ENCODE measurements at places on chromosomes 3 and 15.

DNA sequence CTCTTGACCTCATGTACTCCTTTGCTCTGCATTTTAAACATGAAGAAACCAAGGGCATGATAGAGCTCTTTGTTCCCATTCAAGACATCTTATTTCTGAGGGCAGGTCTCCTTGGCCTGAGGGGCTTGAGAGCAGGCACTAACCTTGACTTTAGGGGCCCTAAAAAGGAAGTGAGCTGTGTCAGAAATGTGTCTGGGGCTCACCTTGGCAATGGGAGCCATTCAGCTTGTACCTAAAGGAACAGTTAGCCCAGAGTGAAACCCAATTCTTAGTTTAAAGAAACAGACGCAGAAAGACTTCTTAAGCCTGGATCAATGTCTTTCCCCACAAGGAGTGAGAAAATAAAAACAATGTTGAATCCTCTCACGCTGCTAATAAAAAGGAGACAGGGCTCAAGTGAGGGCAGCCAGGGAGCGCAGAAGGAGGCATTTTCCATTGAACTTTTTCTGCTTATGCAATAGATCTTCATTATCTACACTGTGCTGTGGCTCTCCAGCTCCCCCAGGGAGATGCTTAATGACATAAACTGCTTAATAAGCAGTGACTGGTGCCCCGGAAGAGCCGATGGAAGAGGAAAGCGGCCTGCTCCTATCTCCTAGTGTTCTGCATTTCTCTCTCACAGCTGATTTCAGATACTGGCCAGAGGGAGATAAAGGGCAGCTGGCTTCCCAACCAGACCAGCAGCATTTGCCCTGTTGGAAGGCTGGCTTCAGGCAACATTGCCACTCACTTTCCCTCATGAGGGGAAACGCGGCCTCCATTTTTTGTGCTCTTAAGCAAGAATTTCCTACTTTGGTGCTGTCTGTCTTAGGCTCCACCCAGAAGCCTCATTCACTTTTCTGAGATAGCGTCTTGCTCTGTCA, 152.0 kb downstream of the OPA1 start:
- DNase-seq: no peak

GRCh38 chr3:6022621-6023020, 835.1 kb downstream of the EDEM1 start:
- DNase-seq: no peak

GRCh38 chr15:52252781-52253180, 42.8 kb downstream of the MYO5C start:
- DNase-seq: peak; percentile 96

DNA sequence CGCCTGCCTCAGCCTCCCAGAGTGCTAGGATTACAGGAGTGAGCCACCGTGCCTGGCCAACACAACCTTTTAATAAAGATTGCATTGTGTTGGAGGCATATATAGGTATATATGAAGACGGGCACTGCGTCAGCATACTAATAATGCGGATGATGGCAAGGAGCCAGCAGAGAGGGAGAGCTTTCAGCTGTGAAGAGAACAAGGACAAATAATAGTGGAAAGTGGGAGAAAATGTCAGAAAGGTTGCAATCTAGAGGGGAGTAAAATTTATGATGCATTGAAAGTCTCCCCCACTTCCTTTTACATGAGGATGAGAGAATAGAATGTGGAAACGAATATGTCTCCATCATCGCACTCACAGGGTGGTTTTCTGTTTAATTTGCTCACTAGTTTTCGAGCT, 170.5 kb upstream of the TBL1XR1 start:
- no peak for DNase-seq

DNA sequence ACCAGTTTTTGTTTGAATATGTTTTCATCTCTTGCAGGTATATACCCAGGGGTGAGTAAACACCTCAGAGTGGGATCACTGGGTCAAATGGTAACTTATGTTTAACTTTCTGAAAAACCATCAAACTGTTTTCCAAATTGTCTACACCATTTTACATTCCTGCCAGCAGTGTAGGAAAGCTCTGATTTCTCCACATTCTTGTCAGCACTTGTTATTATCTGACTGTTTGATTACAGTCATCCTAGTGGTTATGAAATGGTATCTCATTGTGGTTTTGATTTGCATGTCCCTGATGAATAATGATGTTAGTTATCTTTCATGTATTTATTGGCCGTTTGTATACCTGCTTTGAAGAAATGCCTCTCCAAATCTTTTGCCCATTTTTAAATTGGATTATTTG, 13.8 kb downstream of the FSD2 start:
- no peak for DNase-seq

DNA sequence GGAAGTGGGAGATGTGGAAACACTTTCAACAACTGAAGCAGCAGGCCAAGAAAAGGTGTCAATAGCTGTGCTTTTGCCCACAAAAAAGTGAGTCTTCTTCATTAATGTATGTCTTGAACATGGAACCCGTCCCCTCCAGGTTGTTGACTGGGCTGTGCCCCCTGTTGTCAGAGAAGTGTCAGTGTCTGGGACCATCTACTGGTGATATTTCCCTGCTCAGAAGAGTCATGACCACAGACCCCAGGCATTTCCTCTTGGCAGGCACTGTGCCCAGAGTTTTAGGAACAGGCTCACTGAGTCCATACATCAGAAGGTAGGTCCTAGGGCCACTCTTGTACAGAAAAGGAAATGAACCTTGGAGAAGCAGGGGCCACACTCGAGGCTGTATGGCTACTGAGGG, 54.8 kb upstream of the LARS2 start:
- DNase-seq: peak; percentile 48

- DNase-seq: no peak
These were observed 504.2 kb downstream of the IGSF11 start for GRCh38 chr3:118530350-118530922.

Data from GM23248 (cell line).